Activated CD4-positive, alpha-beta T cell treated with anti-CD3 and anti-CD28 coated beads for 1 hour (primary cell): ENCODE measurements at places on chromosomes 4 and X.

DNA sequence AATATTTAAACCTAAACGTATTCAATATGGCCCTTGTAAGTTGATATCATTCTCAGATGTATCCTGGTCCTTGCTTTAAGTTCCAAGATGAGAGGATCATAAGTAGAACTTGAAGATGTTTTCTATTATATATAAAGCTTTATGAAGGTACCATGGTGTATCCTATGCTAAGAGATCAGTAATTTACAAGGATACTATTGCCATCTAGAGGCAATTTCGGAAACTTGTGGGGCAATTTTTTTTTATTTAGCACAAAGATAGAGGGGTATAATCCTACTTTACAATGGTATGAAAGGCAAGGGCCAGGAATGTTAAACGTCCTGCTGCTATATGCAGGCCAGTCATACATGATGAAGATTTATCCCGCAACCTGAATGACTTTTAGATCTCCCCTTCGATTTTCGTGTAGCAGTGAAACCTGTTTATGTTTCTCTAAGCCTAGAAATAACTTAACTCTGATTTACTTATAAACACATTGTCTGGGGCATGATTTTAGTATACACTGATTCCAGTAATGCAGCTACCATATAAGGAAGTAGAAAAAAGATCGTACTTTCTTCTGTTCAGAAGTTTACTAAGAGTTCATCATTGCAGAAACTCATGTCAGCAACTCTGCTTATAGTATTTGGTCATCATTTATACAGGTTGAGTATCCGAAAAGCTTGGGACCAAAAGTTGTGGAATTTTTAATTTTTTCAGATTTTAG lies 2.6 kb downstream of the SLC25A31 start:
- DNase-seq, result no peak

- no peak for DNase-seq
These were observed 562.7 kb downstream of the TRIML1 start for GRCh38 chr4:188701952-188702351.

- no peak for DNase-seq
These were observed 94.6 kb downstream of the COX18 start for GRCh38 chr4:72974694-72975487.

GRCh38 chrX:79161655-79162054 lies 17.2 kb downstream of the GPR174 start:
- DNase-seq, result peak; percentile 18

- no peak for DNase-seq
These were observed 47.1 kb downstream of the TEC start for GRCh38 chr4:48222491-48222890.

GRCh38 chr4:83996254-83996653 lies 460.3 kb downstream of the GPAT3 start:
- no peak for DNase-seq

- DNase-seq, result no peak
These were observed 6.0 kb upstream of the ZCCHC4 start for GRCh38 chr4:25306518-25307057.

- DNase-seq, result no peak
These were observed 68.4 kb upstream of the ALB start for GRCh38 chr4:73335679-73336078.

GRCh38 chr4:183205709-183206108 lies 106.7 kb downstream of the WWC2 start:
- no peak for DNase-seq

GRCh38 chrX:51461053-51462044 lies 35.0 kb downstream of the NUDT11 start:
- DNase-seq, result no peak

GRCh38 chr4:145736241-145736831 lies 56.4 kb downstream of the C4orf51 start:
- DNase-seq, result no peak

DNA sequence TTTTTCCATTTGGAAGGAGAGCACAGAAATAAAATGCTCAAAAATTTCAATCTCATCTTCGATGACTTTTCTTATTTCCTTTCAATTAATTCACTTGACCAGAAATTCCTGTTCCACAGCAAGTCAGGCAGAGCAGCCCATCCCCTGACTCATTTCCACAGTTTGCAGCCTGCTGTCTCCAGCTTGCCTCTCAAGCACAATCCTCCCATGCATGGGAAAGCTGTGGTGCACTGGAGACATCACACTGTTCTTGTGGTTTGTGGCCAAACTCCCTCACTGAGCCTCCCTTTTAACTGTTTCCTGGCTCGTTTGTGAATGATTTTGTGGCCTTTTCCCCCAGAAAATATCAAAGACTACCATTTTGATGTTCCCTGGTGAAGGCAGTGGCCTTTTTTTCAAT lies 114.0 kb upstream of the ENPEP start:
- no peak for DNase-seq

GRCh38 chr4:100968046-100968445 lies 379.3 kb downstream of the PPP3CA start:
- no peak for DNase-seq

- no peak for DNase-seq
These were observed 26.5 kb upstream of the RBMX start for GRCh38 chrX:136906921-136907510.

- no peak for DNase-seq
These were observed 86.0 kb upstream of the TET2 start for GRCh38 chr4:105060628-105061027.

GRCh38 chr4:54527532-54527931 lies 130.2 kb upstream of the KIT start:
- DNase-seq, result no peak

DNA sequence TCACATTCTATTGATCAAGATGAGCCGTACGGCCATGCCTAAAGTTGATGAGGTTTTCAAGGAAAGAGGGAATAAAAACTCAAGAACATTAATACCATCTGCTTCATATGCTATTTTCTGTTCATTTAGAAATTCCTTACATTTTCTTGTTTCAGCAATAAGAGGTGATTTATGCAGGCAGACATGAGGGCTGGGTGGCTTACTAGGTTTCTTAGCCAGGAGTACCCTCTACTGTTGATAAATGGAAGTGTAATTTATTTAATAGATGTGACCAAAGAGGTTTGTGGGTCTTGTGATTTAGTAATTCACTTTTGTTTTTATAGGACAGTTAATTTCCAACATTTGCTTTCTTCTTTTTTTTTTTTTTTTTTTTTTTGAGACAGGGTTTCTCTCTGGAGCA lies 6.4 kb upstream of the SMIM9 start:
- no peak for DNase-seq

- DNase-seq, result no peak
These were observed 32.7 kb upstream of the MAGED1 start for GRCh38 chrX:51860679-51861078.

DNA sequence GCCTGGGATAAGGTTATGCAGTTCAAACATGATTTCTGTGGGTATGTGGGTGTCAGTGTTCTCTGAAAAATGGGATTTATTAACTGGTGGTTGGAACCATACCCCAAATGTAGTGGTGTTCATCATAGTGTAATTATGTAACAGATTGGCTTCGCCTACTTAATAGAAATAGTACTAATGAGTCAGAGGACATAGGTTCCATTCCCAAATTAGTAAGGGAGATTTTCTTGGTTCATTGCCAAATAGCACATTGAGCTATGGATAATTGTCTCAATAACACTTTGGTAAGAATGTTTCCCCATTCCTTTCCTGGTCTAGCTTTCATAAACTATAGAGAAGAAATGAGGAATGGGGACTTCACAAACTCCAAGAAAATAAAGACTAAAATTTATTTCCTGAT lies 20.5 kb upstream of the CYBB start:
- DNase-seq, result no peak

DNA sequence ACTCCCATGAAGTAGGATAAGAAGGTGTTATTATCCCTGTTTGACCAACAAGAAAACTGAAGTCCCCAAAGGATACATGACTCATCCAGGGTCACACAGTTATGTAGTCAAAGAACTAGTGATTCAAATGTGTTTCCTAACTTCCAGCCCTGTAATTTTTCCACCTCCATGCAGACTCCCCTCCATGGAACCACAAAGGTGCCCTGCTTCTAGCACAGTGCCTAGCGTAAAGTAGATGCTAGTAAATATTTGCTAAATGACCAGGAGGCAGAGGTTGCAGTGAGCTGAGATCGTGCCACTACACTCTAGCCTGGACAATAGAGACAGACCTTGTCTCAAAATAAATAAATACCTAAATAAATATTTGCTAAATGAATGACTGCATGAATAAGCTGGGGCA lies 55.8 kb downstream of the FRMPD3 start:
- DNase-seq, result no peak

DNA sequence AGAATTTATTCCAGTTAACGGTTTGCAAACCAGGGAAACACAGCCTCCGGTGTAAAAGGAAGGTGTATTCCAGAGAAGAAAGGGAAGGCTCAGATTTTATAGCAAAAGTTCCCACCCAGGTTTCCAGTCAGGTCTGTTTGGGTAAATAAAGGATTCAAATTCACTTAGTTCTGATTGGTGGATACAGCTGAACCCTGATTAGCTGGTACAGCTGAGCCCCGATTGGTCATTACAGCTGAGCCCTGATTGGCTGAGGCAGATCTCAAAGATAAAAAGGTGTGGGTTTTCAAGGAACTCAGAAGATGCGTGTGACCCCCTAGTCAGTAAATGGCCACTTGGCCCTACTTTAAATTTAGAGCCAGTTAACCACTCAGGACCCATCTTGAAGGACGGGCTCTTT lies 6.6 kb downstream of the CLRN2 start:
- no peak for DNase-seq

DNA sequence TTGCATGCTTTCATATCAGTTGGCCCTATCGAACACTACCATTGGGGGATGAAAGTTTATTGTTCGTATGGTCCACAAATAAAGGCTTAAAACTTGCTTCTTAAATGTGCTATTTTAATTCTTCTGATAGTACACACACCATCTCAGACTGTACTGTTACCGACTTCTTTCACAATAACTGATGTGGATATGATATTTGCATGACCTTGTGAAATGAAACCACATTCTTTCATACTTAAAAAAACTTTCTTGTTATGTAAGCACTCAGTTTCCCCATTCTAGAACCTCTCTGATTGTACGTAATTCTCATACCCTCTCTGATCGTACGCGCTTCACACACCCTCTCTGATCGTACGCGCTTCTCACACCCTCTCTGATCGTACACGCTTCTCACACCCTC lies 12.0 kb upstream of the WDR19 start:
- DNase-seq, result no peak

DNA sequence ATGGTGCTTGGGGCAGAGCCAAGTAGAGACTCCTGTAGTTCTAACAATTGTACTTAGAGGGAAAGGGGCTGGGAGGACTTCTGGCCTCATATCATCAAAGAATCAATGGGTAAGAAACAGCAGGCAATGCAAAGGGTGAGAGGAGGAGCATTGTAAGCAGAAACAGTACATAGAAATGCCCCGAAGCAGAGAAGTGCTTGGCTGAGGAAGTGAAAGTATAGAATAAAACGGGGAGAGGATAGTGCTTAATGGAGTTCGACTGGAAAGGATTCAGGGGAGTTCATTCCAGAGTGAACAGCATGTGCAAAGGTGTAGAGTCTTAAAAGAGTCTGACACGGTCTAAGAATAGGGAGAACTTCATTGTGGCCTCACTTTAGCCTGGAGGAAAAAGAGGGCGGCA lies 103.0 kb downstream of the SYNPO2 start:
- no peak for DNase-seq

DNA sequence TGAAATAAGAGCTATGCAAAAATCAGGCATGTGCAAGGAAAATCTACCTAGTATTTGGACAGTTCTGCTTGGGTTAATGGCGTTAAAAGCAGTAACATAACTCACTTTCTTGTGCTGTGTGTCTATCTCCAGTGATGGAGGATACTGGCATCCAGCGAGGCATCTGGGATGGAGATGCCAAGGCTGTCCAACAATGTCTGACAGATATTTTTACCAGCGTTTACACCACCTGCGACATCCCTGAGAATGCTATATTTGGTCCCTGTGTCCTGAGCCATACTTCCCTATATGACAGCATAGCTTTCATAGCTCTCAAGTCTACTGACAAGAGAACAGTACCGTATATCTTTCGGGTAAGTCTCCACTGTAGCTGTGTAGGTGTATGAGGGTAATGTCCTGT lies 2.6 kb downstream of the PRDM8 start:
- no peak for DNase-seq

DNA sequence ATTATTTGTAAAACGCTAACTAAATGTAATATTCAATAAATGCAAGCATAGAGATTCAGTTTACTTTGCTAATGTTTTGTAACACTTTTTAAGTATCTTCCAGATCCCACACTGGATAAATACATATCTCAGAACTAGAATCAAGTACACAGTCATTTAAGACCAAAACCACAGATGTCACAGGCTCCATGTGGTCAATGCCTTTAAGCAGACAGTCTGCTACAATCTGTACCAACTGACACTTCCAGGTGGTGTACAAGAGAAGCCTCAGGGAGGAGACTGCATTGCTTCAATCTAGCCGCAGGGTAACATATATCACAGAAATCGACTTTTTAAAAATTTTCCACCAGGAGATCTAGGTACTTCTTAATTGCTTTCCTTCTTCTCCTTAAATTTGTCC lies 229.6 kb upstream of the DIAPH2 start:
- DNase-seq, result no peak

DNA sequence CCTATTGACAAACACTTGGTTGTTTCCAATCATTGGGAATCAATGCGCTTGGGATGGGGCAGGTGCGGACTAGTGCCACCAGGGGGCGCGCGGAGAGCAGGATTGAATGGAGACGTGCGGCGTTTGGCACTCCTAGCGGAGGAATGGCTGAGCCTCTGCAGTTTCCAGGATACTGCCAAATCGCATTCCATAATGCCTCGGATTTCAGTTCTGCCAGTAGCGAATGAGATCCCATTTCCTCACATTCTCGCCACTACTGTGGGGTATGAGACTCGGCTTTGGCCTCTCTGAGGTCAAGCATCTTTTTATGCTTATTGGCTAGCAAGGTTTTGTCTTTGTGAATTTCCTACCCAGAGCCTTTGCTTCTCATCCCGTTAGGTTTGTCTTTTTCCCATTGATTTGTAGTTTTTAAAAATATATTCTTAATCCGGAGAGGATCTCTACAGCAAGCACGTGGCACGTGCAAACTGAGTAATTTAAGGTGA lies 28.7 kb downstream of the CLDN34 start:
- DNase-seq, result peak; percentile 65

GRCh38 chrX:107672955-107673378 lies 44.7 kb downstream of the PRPS1 start:
- DNase-seq, result peak; percentile 49
